Dorsolateral prefrontal cortex (tissue), 122 donors: ENCODE measurements at places on chromosomes 11 and 22. TPM values are rescaled to one million over a fixed set of nuclear protein-coding genes. Genes with fewer than 3 reads are reported as not detected.
A peak's percentile ranks its signal among the peaks of the same experiment; 100 is the strongest.

DNA sequence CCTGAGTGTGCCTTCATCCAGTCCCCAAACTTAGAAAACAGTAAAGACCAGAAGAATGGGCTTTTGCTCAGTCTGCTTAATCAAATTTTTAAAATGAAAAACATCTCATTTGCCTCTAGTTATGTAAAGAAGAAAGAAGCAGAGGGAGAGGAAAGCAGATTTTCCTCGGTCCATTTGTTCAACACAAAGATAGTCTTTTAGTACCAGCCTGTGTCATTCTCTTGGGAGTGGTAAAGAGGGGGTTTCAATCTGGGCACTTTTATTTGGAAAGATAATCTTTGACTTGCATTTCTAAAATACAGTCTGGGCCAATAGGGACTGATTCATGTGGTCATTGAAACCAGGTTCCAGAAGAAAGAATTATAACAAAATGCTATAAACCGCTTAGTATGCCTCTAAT lies 29.5 kb downstream of the KREMEN1 start:
- no peak for DNase-seq

DNA sequence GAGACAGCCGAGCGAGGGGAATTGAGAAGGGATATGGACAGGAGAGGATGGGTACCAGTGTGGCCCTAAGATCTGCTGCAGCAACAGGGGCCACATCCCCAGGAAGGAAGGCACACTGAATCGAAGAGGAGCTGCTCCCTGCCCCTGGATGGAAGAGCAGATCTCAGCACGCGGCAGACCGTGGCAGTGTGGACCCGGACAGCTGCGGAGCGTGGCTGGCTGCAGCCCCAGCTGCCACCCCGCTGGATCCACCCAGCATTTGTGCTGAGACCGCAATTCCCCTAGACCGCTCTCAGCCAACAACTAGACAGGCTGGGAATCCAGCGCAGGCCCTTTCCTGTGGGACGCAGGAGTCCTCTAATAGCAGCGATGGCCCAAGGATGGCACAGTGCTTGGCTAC lies 94.7 kb downstream of the NECTIN1 start:
- no peak for DNase-seq

GRCh38 chr22:38314933-38315822 lies 2.1 kb downstream of the CSNK1E start:
- no peak for DNase-seq

DNA sequence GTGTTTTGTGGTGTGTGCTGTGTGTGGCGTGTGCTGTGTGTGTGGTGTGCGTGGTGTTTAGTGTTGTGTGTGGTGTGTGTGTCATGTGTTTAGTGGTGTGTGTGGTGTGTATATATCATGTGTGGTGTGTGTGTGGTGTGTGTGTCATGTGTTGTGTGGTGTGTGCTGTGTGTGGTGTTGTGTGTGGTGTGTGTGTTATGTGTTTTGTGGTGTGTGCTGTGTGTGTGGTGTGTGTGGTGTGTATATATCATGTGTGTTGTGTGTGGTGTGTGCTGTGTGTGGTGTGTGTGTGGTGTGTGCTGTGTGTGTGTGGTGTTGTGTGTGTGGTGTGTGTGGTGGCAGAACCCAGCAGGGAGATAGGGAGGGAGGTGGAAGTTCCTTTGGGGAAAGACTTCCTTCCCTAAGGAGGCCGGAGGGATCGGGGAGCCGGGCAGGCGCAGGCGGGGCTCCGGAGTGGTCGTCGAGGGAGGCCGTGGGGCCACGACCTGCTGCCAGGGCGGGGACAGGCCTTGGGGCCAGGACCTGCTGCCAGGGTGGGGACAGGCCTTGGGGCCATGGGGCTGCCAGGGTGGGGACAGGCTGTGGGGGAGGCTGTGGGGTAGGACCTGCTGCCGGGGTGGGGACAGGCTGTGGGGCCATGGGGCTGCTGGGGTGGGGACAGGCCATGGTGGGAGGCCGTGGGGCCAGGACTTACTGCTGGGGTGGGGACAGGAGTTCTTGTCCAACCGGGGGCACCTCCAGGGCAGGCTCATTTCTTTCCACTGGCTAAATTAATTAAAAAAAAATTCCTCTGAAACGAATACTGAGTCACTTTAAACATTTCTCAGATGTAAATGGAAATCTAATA lies 15.2 kb downstream of the PIM3 start:
- no peak for DNase-seq

- peak; percentile 12 for DNase-seq
Observed at GRCh38 chr11:75427181-75427580, 5.8 kb downstream of the KLHL35 start.

- no peak for DNase-seq
Observed at GRCh38 chr11:123586568-123586967, 67.9 kb downstream of the SCN3B start.

DNA sequence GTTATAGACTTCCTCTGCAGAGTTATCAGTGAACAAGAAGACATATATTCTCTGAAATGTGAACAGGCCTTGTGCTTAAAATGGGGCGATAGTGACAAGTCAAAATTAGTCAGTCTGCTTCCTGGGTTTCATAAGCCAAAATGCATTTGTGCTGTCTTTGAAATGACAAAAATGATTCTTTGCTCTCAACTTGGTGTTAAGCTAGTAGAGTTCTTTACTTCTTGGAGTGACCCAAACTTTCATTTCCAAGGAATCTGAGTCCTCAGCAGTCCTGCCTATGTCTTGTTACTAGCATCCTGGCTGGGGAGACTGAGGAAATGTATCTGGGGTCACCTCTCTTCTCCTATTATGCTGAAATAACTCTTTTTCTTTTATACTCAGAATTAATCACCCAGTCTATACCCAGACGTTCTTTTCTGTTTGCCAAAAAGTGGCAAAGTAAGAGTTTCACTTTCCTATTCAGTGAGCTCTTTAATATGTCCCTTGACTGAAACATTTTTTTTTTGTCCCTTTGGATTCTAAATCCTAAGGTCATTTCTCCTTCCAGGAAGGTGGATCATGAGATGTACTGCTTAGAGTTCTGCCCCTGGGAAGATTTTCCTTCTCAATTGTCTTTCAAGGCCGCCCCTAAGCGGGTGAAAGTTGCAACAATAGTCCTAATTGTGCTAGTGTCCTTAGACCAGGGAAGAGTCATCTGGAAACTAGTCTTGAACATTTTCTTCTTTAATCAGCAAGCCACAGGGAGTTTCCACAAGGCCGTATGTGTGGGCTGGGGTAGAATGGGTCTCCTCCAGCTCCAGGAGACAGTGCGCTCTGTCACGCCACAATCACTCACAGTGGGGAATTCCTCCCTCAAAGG lies 53.0 kb upstream of the RDX start:
- no peak for DNase-seq

DNA sequence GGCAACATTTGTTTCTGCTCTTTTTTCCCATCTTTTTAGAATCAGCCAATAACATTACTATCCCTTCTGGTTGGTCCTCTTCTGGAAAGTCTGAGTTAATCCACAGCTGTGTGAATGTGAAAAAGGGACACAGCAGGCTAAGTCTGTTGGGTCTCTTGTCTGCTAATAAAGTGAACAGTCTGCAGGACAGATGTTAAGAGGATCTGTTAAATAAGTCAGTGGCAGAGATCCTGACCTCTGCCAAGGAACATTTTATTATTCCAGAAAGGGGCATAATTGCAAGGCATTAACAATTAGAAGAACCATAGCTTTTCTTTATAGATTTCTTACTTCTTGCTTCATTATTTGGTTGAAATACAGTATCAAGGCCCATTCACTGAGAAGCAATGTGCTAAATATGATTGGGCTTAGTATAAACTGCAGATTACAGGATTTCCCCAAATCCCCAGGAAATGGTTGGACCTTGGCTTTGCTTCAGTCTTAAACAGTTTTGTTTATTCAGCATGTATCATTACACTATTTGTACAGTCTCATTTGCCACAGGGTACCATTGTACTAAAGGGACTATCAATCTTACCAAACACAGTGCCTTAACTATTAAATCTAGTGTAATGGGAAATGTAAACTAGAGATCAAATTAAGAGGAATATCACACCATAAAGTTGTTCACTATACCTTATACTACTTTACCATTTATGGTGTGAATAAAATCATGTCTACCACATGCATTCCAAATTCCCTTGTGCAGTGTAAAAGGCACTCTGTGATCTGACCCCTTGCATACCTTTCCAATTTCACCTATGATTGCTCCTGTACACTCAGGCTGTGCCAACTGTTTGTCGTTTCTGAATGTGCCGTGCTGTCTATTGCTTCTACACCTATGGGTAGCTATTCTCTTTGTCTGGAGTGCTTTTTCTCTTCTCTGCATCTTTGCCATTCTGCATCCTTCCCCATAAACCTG lies 274.0 kb downstream of the SOX6 start:
- DNase-seq, result no peak

- no peak for DNase-seq
Observed at GRCh38 chr11:28274216-28274615, 166.0 kb downstream of the METTL15 start.

DNA sequence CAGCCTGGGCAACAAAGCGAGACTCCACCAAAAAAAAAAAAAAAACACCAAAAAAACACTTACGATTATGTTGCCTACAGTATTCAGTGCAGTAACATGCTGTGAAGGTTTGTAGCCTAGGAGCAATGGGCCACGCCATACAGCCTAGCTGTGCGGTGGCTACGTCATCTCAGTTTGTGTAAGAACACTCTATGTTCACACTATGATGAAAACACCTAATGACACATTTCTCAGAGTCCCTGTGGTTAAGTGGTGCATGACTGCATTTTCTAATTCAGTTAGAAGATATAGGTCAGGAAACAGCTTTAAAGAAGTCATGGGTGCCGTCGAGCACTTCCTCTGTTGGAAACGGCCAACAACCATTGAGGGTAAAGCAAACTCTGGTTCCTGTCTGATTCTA lies 75.7 kb upstream of the ANO1 start:
- DNase-seq, result no peak

- no peak for DNase-seq
Observed at GRCh38 chr22:48784701-48785503, 1042.8 kb downstream of the BRD1 start.

- no peak for DNase-seq
Observed at GRCh38 chr11:105489446-105489845, 120.4 kb upstream of the GRIA4 start.

- no peak for DNase-seq
Observed at GRCh38 chr11:65429068-65429681, 6.6 kb downstream of the NEAT1 start.

DNA sequence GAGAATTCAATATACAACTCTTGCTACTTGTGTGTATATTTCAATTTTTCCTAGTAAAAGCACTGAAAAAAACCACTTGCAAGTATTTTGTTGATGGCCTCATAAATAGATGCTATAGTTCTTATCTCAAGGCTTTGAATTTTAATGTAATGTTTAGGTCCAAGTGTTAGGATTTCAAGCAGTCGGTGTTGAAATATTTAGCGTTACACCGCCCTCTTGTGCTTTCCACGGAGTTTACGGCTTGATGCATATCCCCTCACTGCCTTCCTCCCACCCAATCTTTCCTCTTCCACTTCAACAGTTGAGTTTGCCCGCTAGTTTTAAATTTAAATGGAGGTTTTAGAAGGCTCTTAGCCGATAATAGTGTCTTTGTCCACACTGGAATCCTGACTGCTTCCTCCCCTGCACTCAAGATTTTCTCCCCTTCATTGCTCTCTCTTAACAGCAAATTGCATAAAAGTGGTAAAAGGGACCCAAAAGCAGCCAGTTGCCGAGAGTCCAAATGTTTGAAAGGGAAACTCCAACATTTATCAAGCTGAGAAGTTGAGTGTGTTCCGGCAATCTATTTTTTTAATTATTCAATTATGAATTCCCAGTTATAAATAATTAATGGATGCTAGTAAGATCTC lies 25.9 kb upstream of the HTATIP2 start:
- no peak for DNase-seq

- DNase-seq, result peak; percentile 27
Observed at GRCh38 chr22:47172771-47173534, 410.5 kb downstream of the TBC1D22A start.

- no peak for DNase-seq
Observed at GRCh38 chr11:13993096-13993765, 30.7 kb downstream of the SPON1 start.

- DNase-seq, result no peak
Observed at GRCh38 chr11:134157451-134157850, 66.3 kb downstream of the NCAPD3 start.

DNA sequence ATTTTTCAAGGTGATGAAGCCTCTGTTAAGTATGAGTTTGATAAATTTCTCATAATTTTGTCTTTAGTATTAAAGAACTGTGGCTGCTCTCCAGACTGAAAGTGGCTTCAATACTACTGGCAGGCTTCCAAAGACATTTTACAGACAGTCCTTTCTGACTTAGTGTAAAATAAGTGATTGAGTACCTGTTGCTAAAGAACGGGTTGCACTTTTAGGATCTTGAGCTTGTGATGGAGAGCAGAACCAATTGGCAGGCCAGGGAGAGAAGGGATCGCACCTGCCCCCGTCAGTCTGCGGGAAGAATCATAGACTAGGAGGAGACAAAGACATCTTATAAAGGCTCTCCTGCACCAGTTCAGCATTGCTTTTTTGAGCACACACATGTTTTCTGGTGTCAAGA lies 4.4 kb downstream of the NCAM1 start:
- no peak for DNase-seq

DNA sequence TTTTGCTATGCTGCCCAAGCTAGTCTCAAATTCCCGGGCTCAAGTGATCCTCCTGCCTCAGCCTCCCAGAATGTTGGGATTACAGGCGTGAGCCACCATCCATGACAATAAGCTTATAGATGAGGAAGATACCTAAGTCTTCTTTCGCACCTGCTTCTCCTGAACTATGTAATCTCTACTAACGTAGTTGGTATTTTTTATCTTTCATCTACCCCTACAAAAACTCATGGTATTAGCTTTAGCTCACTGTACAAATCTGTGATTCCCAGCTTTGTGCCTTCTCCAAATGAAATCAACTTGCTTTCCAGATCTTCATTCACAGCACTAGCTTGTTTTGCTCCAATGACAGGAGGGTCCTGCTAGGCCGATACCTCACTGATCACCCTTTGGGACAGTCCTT lies 36.4 kb downstream of the PI4KA start:
- DNase-seq, result no peak

DNA sequence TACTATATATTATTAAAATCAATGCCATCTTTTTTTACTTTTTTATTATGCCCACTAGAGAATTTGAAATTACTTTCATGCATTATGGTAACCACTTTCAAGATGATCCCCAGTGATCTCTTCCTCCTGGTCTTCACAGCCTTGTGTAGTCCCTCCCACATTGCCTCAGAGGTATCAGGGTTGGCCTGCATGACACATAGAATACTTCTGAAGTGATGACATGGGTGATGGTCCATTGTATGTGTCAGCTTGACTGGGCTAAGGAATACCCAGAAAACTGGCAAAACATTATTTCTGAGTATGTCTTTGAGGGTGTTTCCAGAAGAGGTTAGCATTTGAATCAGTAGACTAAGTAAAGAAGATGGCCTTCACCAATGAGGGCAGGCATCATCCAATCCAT lies 14.2 kb upstream of the ISX start:
- no peak for DNase-seq

- DNase-seq, result no peak
Observed at GRCh38 chr11:91778758-91779157, 445.9 kb upstream of the FAT3 start.

GRCh38 chr11:57095417-57095816 lies 86.3 kb upstream of the LRRC55 start:
- no peak for DNase-seq

- DNase-seq, result peak; percentile 43
Observed at GRCh38 chr11:11074686-11075335, 217.0 kb upstream of the ZBED5 start.

The H19 gene
- 1.2 TPM for total RNA-seq

The C11orf42 gene
- total RNA-seq, result not detected

The GAL3ST3 gene
- 9.3 TPM for total RNA-seq

The OSM gene
- total RNA-seq, result 0.29 TPM

The CCDC117 gene
- 16.3 TPM for total RNA-seq

The UNC93B1 gene
- 7.5 TPM for total RNA-seq

The CADM1 gene
- total RNA-seq, result 165 TPM

The RAB38 gene
- 0.94 TPM for total RNA-seq

The DRD4 gene
- 2.4 TPM for total RNA-seq

The DGAT2 gene
- total RNA-seq, result 9.7 TPM

The MYO7A gene
- total RNA-seq, result 7.7 TPM
